ENCODE measurements at places on chromosomes 3 and 15. TPM values are rescaled to one million over a fixed set of nuclear protein-coding genes. Genes with fewer than 3 reads are reported as not detected.
A peak's percentile ranks its signal among the peaks of the same experiment; 100 is the strongest.

GRCh38 chr3:150747886-150748683, 14.9 kb downstream of the SIAH2 start:
- peak overlapping the region; percentile 68 for H3K27ac ChIP-seq
- H3K4me1 ChIP-seq, result peaks cover 7% of the 10 kb centered on the region
- H3K4me3 ChIP-seq, result no peak overlapping the region
- H3K27me3 ChIP-seq, result no peaks in the 10 kb centered on the region
- no peaks in the 10 kb centered on the region for H3K36me3 ChIP-seq

GRCh38 chr3:172513488-172513887, 9.7 kb downstream of the TNFSF10 start:
- H3K27me3 ChIP-seq, result no peaks in the 10 kb centered on the region
- no peak overlapping the region for H3K27ac ChIP-seq
- no peaks in the 10 kb centered on the region for H3K4me1 ChIP-seq
- no peak overlapping the region for H3K4me3 ChIP-seq
- no peaks in the 10 kb centered on the region for H3K36me3 ChIP-seq
- DNase-seq, result no peak

- H3K27ac ChIP-seq, result no peak overlapping the region
- DNase-seq, result no peak
- H3K36me3 ChIP-seq, result no peaks in the 10 kb centered on the region
- H3K4me3 ChIP-seq, result no peak overlapping the region
Measured at GRCh38 chr15:37038716-37039106, 61.6 kb downstream of the MEIS2 start.

DNA sequence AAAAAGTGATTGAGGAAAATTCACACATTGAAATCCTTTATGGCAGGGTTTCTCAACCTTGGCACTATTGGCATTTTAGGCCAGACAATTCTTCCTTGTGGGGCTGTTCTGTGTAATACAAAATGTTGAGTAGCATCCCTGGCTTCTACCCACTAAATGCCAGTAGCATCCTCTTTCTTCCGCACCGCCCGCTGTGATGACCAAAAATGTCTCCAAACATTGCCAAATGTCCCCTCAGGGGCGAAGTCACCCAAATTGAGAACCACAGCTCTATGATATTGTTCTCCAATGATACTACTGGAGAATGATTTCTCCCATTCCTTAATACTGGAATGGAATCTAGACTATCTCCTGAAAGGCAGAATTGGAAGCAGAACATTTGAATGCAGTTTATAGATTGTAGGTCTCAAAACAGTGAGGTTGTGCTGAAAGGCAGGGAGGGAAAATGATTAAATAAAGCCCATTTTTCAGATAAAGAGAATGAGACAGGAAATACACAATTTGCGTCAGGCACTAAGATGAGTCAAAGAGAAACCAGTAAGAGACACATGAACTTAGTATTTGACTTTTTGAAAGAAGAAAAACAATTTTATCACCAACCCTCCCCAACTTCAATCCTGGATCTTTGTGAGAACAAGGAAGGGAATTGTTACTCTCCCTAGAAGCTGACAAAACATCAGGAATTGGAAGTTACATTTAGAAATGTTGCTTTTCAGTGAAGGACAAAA, 101.6 kb upstream of the TNIK start:
- DNase-seq, result no peak
- H3K36me3 ChIP-seq, result no peaks in the 10 kb centered on the region
- H3K27ac ChIP-seq, result no peak overlapping the region
- no peaks in the 10 kb centered on the region for H3K4me1 ChIP-seq
- H3K4me3 ChIP-seq, result no peak overlapping the region

DNA sequence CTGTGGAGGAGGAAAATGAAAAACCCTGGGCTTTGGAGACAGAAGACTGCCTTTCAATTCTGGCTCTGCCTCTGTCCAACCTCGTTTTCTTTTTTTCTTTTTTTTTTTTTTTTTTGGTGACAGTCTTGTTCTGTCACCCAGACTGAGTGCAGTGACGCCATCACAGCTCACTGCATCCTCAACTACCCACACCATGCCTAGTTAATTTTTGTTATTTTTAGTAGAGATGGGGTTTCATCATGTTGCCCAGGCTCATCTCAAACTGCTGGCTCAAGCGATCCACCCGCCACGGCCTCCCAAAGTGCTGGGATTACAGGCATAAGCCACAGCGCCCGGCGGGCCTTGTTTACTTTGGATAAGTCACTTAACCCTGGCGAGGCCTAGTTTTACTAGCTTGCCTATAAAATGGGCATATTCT, 66.3 kb upstream of the SLC25A26 start:
- no peak for DNase-seq
- H3K27ac ChIP-seq, result no peak overlapping the region
- H3K4me3 ChIP-seq, result peak overlapping the region; percentile 26
- H3K27me3 ChIP-seq, result no peaks in the 10 kb centered on the region
- no peaks in the 10 kb centered on the region for H3K4me1 ChIP-seq
- no peaks in the 10 kb centered on the region for H3K36me3 ChIP-seq

DNA sequence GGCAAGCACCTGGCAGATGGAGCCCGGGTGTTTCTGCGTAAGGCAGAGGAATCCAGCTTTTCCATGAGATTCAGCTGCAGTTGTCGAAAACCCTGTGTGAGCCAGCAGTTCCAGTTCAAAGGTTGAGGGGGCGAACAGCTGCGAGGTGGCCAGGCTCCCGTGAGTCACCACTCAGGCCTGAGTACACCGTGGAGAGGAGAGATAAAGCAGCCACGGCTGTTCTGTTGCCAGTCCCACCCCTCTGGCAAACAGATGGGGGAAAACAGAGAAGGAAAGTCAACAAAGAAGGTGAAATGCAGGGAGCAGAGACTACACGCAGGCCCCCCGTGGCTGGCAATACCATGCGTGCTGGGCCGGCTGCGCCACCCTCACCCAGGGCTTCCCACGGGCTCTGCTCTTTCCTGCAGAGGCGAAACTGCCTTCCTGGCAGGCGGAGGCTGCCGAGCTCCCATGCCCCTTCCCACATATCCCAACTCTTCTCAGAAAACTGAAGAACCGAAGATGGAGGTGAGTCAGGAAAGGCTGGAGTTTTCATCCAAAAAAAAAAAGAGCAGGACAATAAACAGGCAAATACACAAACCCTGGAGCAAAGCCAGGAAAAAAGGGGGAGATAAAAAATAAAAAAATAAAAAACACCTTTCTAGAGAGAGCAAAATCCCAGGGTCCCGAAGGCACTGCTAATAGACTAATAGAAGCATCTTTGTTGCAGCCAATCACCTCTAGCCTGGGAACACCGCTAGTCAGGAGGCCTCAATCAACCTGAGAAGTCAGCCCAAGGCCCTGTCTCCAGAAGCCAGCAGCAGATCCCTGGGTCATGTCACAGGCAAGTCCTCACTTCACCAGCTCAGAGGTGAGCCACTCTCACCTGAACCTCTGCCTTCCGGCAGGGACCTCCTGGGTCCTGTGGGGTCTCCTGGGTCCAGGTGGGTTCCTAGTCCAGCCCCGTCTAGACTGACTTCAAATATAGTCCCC, 37.7 kb downstream of the FAM174B start:
- DNase-seq, result peak; percentile 90
- H3K36me3 ChIP-seq, result no peaks in the 10 kb centered on the region
- peak overlapping the region; percentile 79 for H3K27ac ChIP-seq

DNA sequence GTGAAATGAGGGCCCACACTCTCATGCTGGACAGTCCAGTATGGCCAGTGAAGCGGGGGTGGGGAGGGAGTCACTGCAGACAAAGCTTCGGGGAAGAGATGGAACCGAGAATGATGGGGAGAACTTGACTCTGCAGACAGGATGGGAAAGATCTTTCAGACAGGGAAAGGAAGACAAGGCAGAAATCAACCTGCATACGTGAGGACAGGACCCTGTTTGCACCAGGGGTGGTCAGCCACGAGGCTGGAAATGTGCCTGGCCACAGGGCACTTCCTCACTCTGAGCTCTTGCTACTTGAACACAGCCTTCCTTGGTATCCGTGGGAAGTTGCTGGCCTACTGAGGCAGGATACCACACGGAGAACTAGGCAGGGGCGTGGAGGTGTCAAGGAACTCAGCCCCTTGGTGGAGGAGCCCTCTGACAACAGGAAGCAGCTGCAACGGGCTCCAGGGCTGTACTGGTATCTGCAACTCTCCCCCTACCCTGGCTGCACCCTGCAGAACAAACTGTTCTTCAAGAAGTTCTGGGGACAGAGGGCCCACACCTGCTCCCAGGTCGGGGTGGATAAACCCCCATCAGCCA, 9.3 kb upstream of the SRP14 start:
- DNase-seq, result no peak
- peak overlapping the region; percentile 63 for H3K27ac ChIP-seq
- H3K4me3 ChIP-seq, result no peak overlapping the region

DNA sequence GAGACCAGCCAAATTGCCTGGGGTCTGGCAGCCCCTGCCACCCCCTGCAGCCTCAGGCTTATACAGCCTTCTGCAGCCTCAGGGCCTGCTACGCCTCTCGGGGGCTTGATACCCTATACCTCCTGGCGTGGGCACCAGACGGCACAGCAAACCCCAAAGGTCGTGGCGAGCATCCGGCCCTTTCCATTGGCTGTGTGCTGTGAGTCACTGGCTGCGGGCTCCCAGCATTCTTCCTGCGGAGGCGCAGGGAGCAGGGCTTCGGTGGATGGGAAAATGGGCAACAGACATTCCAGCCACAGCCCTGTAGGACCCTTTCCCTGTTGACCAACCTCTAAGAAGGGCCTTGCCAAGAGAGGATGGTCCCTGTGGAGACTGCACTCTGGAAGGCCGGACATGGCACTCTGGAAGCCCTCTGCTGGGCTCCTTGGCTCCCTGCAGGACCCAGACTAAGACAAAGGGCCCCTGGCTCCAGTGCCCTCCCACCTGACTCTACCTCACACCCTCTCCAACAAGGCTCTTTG, 59.6 kb downstream of the ITGA11 start:
- H3K4me3 ChIP-seq, result no peak overlapping the region
- H3K27ac ChIP-seq, result no peak overlapping the region
- peak; percentile 20 for DNase-seq
- no peaks in the 10 kb centered on the region for H3K27me3 ChIP-seq

GRCh38 chr15:98899272-98900021, 108.1 kb downstream of the PGPEP1L start:
- peak overlapping the region; percentile 7 for H3K27ac ChIP-seq
- no peak for DNase-seq
- no peaks in the 10 kb centered on the region for H3K4me1 ChIP-seq
- H3K27me3 ChIP-seq, result no peaks in the 10 kb centered on the region
- no peaks in the 10 kb centered on the region for H3K36me3 ChIP-seq

- no peak overlapping the region for H3K4me3 ChIP-seq
- H3K36me3 ChIP-seq, result no peaks in the 10 kb centered on the region
- peak overlapping the region; percentile 49 for H3K27ac ChIP-seq
- H3K4me1 ChIP-seq, result no peaks in the 10 kb centered on the region
- H3K27me3 ChIP-seq, result no peaks in the 10 kb centered on the region
Measured at GRCh38 chr3:150080058-150080730, 109.5 kb upstream of the PFN2 start.

GRCh38 chr3:160126051-160126450, 99.2 kb upstream of the C3orf80 start:
- no peaks in the 10 kb centered on the region for H3K4me1 ChIP-seq
- H3K4me3 ChIP-seq, result no peak overlapping the region
- DNase-seq, result no peak
- H3K27ac ChIP-seq, result no peak overlapping the region
- no peaks in the 10 kb centered on the region for H3K27me3 ChIP-seq
- H3K36me3 ChIP-seq, result no peaks in the 10 kb centered on the region

GRCh38 chr3:111541911-111542483, at the start of gene CD96:
CD96 (plus strand) TSS chr3:111542197; CDS start chr3:111542249, 52 bp downstream.
- DNase-seq, result no peak
- H3K36me3 ChIP-seq, result no peaks in the 10 kb centered on the region
- no peak within 1 kb of the TSS for H3K4me3 ChIP-seq
- H3K27me3 ChIP-seq, result no peaks in the 10 kb centered on the region
- no peaks in the 10 kb centered on the region for H3K4me1 ChIP-seq

DNA sequence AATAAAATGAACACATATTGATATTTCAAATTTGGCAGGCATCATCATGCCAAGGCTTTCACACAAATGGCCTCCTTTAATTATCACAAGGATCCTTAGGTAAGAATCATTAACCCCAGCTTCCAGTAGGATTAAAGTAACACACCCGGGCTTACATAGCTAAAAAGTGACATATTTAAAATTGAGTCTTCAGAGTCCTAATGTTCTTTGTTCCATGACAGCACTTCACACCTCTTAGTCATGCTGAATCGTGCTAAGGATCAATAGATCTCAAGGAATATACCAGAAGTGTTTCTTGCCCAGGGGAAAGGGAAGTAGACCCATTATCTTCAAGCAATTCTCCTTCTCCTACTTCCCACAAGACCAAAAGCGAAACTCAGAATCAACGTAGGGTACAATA, 76.6 kb upstream of the SOX2 start:
- H3K4me1 ChIP-seq, result no peaks in the 10 kb centered on the region
- no peaks in the 10 kb centered on the region for H3K36me3 ChIP-seq
- no peak overlapping the region for H3K27ac ChIP-seq
- H3K27me3 ChIP-seq, result no peaks in the 10 kb centered on the region

DNA sequence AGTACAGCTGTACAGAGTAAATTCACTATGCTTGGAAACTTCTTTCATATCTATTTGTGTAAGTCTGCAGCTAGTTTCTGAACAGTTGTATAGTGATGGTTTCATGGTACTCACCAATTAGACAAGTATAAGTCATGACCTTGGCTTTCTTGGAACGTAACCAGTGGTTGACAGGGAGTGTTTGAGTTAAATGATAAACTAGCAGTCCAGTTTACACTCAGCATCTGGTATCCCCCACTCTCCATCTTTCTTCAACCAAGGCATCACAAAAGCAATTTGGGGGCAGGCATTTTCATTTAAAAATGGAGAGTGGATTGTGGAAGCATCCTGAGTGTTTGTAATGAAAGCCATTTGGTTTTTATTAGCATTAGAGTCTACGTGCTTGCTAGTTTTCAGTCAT, 26.0 kb downstream of the MME start:
- no peaks in the 10 kb centered on the region for H3K36me3 ChIP-seq
- no peak for DNase-seq
- no peaks in the 10 kb centered on the region for H3K4me1 ChIP-seq
- H3K27me3 ChIP-seq, result no peaks in the 10 kb centered on the region

DNA sequence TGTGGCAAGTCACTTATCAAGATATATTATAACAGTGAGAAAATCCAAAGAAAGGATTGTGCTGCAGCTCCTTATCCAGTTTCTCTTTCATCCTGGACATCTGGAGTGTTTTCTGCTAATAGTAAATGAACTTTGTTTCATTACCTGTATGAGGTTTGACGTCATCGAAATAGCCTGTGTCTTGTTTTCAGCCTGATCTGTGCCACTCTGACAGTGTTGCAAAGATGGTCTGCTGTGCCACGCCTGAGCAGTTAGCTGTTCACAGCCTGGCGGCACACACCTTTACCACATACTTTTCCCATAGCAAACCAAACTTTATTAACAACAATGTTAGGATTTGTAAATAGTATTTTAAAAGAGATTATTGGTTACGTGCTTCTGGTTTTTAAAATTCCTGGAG, 34.0 kb downstream of the YEATS2 start:
- H3K27ac ChIP-seq, result no peak overlapping the region
- H3K4me1 ChIP-seq, result no peaks in the 10 kb centered on the region
- no peak overlapping the region for H3K4me3 ChIP-seq
- H3K27me3 ChIP-seq, result no peaks in the 10 kb centered on the region
- DNase-seq, result no peak

- no peak for DNase-seq
- no peaks in the 10 kb centered on the region for H3K36me3 ChIP-seq
- no peaks in the 10 kb centered on the region for H3K27me3 ChIP-seq
- no peak overlapping the region for H3K27ac ChIP-seq
- no peak overlapping the region for H3K4me3 ChIP-seq
Measured at GRCh38 chr3:161096771-161097367, 8.3 kb downstream of the B3GALNT1 start.

The PLA2G4D gene
- not detected for total RNA-seq

The SH3GL3 gene
- 2.0 TPM for total RNA-seq

The CEMIP gene
- total RNA-seq, result 1.2 TPM

The FEZF2 gene
- not detected for total RNA-seq

The PTH1R gene
- 29.9 TPM for total RNA-seq

Data from uterus (tissue), 4 donors.